ENCODE measurements at places on chromosomes 11 and 22.

DNA sequence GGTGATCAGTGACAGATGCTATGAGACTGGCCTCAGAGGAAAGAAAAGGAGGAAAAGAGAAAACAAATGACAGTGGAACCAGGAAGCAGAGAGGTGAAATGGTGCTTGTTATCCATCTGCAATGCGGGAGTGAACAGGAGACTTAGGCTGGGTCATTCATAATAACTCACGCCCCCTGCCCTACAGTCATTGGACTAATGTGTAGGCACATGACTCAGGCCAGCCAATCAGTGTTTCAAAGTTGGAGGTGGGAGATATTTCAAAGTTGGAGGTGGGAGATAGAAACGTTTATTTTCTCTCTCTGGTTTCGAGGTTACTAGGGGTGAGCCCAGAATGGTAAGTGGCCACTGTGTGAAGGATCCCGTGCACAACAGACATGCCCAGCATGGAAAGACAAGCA is 30.3 kb downstream of the SLC22A6 start:
- DNase-seq: no peak

- DNase-seq: no peak
Measured at GRCh38 chr11:11491589-11491988, 130.2 kb downstream of the GALNT18 start.

DNA sequence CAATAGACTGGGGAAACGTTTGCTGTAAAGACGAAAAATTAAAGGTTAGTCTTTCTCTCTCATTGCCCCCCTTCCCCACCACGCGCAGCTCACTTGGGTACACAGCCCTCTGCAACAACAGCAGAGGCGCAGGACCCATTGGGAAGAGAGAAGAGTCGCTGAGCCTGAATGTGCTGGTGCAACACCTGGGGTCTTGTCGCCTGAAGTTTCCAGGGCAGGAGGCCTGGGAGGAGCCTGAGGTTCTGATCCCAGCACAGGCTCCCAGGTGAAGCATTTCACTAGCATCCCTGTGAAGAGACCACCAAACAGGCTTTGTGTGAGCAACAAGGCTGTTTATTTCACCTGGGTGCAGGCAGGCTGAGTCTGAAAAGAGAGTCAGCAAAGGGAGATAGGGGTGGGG is 116.2 kb upstream of the NTM start:
- DNase-seq: no peak

- no peak for DNase-seq
Measured at GRCh38 chr22:39847477-39847876, 46.1 kb downstream of the ENTHD1 start.

DNA sequence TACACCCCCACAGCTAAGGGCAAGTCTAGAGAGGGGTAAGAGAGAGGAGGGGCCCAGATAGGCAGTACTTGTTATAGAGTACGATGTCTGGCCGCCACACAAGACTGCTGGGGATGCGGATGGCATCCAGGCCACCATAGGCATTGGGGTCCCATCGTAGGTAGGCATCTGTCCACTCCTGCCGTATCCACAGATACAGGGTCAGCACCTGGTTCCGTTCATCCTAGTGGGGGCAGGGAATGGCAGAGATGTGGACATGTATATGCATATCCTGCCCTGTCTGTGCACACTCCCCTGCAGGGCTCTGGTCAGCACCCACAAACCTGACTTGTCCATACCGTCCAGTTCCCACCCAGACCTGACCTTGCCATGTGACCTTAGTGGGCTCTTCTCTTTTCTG is 2.1 kb downstream of the CHRNA10 start:
- DNase-seq: no peak

- DNase-seq: no peak
Measured at GRCh38 chr22:38901111-38901641, 29.2 kb upstream of the CBX6 start.

GRCh38 chr22:41525450-41526225 is 18.6 kb downstream of the POLR3H start:
- DNase-seq: no peak

DNA sequence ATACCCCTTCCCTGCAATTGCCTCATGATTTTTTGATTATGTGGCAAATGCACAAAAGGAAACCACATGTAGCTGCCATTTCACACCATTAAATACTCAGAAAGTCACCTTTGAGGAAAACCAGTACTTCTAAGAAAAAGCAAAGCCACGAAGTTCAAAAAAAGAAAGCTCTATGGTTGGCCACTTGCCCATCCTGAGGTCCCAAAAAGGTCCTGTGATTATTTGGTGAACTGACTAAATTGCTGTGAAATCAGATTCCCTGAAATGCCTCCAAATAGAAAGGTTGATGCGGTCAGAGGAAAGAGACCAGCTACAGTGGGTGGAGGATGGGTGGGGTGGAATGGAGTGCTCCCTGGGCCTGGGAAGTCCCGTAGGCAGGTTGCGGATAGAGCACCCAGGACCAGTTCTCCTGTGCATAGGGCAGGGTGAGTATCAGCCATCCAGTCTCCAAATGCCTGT is 26.9 kb downstream of the MRPL16 start:
- no peak for DNase-seq

DNA sequence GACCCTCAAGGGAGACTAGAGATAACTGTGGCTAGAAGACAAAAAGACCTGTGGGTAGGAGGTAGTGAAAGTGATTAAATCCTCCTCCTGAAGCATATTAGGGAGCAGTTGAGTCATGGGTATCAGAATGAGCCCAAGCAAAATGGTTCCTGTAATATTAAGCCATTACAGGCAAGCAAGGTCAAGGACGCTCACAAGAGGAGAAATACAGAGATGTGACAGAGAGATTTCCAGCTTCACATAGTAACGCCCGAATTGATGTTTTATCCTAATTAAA is 77.7 kb downstream of the FAM76B start:
- no peak for DNase-seq

DNA sequence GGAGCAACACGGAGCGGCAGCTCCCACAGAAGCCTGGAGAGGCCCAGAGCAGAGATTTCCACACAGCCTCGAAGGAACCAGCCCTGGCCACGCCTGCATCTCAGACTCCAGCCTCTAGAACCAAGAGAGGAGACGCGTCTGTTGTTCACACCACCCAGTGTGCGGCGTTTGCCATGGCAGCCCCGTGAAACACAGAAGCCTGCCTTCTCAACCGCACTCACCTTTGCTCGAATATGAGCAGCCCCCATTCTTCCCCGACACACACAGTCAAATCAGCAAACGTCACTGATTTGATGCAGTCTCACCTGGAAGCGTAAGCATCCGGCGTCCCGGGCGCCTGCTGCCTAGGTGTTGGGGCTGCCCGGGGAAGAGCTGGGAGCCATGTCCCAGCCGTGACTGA is 14.2 kb upstream of the TALDO1 start:
- DNase-seq: no peak

- no peak for DNase-seq
Measured at GRCh38 chr11:130603335-130603906, 155.0 kb downstream of the ADAMTS15 start.

GRCh38 chr11:108147150-108147549 is 25.8 kb downstream of the ACAT1 start:
- DNase-seq: no peak

GRCh38 chr11:120089036-120090001 is 48.6 kb downstream of the TRIM29 start:
- DNase-seq: no peak

- peak; percentile 51 for DNase-seq
Measured at GRCh38 chr11:122709039-122709760, 53.7 kb downstream of the UBASH3B start.

DNA sequence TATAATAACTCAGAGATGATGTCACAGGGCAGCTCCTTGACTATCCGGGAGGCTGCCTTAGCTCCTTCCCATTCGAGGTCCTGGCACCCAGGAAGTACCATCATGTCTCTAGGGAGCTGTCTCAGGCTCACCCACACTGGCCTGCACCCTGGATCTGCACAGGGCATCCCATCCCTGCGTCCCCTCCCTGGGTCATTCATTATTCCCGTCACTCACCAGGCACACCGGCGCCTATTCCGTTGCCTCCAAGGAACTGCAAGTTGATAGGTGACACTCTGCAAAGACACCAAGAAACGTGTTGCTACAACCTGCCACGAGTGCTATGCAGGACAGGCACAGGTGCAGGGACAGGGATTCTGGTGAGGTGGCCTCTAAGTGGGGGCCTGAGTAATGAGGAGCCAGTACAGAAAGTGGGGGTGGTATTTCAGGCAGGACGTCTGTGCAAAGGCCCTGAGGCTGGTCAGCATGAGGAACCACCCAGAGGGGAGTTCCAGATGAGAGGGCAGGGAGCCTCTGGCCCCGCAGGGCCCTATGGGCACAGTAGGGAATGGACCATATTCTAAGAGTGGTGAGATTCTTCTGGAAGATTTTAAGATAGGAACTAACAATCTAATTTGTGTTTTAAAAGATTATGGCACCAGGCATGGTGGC is 71.6 kb upstream of the SHANK2 start:
- DNase-seq: no peak

GRCh38 chr22:39309364-39309861 is 10.0 kb downstream of the RPL3 start:
- no peak for DNase-seq
